ENCODE measurements at places on chromosomes 16 and 17.

DNA sequence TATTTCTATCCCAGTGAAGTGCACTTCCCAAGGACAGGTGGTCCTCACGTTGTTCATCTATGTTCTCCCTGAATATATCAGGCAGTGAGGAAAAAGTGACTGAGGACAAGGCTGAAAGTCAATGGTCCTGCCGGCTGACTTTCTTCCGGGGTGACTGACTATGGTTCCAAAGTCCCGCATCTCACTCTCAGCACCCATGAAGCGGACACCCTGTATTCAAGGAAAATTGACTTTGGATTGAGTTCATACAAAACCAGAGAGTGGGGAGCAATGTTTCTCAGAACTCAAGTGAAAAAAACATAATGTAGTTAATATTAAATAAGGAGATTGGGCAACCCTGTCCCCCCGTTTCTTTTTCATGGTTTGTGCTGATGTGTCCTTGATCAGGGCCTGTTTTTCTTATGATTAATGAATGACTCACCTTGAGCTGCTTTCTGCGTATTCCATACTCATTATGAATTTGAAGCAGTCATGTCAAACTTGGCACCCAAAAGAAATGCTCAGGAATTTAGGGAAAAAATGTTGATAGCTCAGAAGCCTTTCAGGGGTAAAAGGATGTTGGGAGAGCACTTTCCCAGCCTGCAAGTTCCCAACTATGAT, 184.0 kb downstream of the CYLD start:
- no peak for DNase-seq

DNA sequence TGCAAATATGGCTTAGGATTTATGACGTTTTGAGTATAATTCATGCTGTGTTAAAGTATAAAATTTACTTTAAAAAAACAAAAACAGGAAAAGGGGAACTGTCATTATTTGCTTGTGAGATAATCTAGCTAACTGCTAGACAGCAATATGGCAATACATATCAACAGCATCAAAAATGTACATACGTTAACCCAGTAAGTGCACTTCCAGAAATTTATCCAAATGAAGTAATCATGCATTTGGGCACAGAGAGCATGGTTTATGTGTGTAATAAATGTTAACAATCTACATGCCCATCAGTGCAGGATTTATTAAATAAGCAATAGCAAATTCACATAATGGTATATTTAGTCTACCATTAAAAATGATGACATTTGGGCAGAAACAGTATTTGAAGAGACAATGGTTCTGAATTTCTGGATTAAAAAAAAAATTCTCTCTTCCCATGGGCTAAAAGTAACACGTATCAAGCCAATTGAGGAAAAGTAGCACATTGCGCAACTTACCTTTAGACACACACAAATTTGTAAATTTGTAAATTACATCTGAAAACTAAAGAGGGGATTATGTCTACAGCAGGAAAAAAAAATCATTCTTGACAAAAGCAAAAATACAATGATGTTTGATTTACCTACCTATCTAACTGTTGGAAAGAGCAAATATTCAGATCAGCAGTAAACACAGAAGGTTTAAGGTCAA, 80.2 kb downstream of the CACNG1 start:
- no peak for DNase-seq

- no peak for DNase-seq
These were observed 18.8 kb downstream of the TTYH2 start for GRCh38 chr17:74231928-74232907.

- DNase-seq: no peak
These were observed 69.6 kb downstream of the RNF213 start for GRCh38 chr17:80330276-80330675.

GRCh38 chr16:22063888-22064467, 28.4 kb upstream of the VWA3A start:
- no peak for DNase-seq

GRCh38 chr16:52193441-52193840, 353.5 kb downstream of the TOX3 start:
- no peak for DNase-seq

GRCh38 chr16:84976644-84977400, 34.5 kb downstream of the ZDHHC7 start:
- DNase-seq: no peak

DNA sequence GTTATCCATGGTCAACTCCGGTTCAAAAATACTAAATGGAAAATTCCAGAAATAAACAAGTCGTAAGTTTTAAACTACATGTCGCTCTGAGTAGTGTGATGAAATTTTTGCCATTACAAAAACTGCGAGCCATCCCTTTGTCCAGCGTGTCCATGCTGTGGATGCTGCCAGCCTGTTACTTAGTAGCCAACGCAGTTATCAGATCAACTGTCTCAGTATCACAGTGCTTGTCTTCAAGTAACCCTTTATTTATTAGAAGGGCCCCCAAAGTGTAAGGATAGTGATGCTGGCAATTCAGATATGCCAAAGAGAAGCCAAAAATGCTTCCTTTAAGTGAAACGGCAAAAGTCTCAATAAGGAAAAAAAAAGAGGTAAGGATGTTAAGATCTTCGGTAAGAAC, 23.9 kb downstream of the SNN start:
- DNase-seq: no peak

- no peak for DNase-seq
These were observed 134.1 kb downstream of the SOX9 start for GRCh38 chr17:72254808-72255449.

DNA sequence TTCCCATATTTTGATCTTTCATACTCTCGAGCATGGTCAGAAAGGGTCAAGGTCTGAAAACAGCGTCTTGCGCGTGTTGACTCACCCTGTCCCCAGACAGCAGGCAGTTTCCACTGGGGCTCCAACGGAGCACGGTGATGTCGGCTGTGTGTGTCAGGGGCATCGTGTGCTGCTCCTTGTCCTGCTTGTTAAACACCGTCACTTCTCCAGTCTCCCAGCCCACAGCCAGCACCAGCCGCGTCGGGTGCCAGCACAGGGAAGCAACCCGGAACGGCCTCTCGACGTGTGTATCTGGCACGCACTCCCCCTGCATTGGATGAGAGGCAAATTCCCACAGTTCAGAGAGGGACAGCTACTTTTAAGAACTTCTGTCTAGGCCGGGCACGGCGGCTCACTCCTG, 9.6 kb downstream of the IFT140 start:
- no peak for DNase-seq

GRCh38 chr16:57619133-57619605, 9.3 kb upstream of the ADGRG1 start:
- no peak for DNase-seq

- DNase-seq: no peak
These were observed 19.9 kb downstream of the DCAKD start for GRCh38 chr17:45031231-45032173.

DNA sequence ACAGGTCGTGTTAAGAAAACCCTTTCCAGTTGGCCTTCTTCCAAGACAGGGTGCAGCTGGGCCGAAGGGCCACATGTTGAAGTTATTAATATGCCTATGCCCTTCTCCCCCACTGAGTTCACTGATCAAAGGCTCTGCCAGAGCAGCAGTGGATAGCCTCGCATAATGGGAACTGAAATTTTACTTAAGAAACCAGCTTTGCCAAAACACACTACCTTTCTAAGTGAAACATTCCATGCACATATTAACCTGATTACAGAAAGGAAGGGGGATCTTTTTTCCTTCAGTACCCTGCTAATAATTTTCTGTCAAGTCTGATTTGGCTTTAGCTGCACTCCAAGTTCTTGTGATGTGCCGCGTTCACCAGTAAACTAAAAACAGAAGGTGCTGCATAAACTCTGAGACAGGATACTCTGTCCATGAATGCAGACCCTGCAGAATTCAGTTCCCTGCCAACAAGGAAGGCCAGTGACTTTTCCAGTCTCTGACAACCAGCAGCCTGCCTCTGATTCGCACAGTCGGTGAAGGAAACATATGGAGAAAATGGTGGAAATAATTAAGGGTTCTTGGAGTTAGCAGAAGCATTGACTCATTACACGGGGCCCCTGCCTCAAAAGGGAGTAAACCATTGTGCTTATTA, 283.8 kb downstream of the ZFHX3 start:
- DNase-seq: no peak

DNA sequence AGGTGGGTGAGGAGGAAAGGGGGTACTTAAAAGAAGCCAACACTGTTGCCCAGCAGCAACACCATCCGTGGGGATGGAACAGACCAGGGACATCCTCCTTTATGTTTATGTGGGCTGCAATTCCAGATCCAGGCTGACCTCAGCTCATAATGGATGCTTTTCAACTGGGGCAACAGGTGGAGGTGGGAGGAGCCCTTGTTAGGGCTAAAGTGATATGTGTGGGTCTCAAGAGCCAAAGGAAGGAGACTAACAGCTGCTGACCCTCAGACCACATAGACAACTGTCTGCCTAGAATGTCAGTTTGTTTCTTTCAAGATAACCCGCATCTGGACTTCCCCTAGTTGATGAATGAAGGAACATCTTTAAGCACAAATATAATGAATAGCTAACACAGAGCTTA, 2.0 kb upstream of the INPP5K start:
- no peak for DNase-seq

DNA sequence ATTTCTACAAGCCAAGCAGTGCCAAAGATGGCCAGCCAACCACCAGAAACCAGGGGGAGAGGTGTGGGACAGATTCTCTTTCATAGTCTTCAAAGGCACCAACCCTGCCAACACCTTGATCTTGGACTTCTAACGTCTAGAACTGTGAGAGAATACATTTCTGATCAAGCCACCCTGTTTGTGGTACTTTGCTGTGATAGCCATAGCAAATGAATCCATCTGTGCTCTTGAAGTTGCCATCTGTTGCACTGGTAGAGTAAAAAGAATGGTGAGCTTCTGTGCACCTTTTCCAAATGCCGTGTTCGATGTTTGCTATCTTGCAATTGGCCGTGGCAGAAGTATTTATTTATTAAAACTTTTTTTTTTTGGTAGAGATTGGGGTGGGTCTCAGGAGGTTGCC, 16.7 kb upstream of the ADGRG1 start:
- no peak for DNase-seq
